ENCODE measurements at places on chromosomes 3 and 15. TPM values are rescaled to one million over a fixed set of nuclear protein-coding genes. Genes with fewer than 3 reads are reported as not detected.

EPHA3 gene
- 0.36 TPM for total RNA-seq

NME9 gene
- 2.2 TPM for total RNA-seq

GPR27 gene
- total RNA-seq: 18.3 TPM

PCOLCE2 gene
- 32.5 TPM for total RNA-seq

CD276 gene
- 62.2 TPM for total RNA-seq

CIB2 gene
- 52.0 TPM for total RNA-seq

TMEM89 gene
- not detected for total RNA-seq
